ENCODE measurements at places on chromosomes 7 and 10. TPM values are rescaled to one million over a fixed set of nuclear protein-coding genes. Genes with fewer than 3 reads are reported as not detected.

GRCh38 chr10:14625192-14625631 lies 149.5 kb downstream of the FAM107B start:
- no peak overlapping the region for H3K4me3 ChIP-seq
- peak overlapping the region; percentile 92 for H3K27ac ChIP-seq
- no peaks in the 10 kb centered on the region for H3K36me3 ChIP-seq
- peak; percentile 58 for DNase-seq
- no peaks in the 10 kb centered on the region for H3K27me3 ChIP-seq

GRCh38 chr10:16049050-16049449 lies 188.7 kb upstream of the MINDY3 start:
- H3K27me3 ChIP-seq = no peaks in the 10 kb centered on the region
- no peak overlapping the region for H3K4me3 ChIP-seq
- H3K36me3 ChIP-seq = no peaks in the 10 kb centered on the region
- no peaks in the 10 kb centered on the region for H3K4me1 ChIP-seq

DNA sequence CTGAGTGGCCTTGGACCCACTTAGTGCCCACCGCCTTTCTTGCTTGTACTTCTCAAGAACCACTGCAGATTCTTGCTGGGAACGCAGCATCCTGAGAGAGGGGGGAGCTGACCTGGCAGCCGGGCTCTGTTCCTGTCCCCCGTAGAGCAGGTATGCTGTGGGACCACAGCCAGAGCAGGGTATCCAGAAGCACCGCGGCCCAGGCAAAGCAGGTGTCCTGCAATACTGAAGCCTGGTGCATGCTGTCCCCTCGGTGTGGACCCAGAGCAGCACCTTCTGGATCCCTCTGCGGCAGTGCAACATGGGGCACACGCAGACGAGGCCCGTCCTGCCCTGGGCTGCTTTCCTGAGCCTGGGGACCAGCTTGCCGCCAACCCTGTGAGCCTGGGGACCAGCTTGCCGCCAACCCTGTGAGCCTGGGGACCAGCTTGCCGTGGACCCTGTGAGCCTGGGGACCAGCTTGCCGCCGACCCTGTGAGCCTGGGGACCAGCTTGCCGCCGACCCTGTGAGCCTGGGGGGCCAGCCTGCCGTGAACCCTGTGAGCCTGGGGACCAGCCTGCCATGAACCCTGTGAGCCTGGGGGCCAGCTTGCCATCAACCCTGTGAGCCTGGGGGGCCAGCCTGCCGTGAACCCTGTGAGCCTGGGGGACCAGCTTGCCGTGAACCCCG lies 60.9 kb upstream of the ADGRA1 start:
- DNase-seq = no peak
- no peaks in the 10 kb centered on the region for H3K27me3 ChIP-seq
- no peak overlapping the region for H3K4me3 ChIP-seq
- no peaks in the 10 kb centered on the region for H3K36me3 ChIP-seq
- H3K4me1 ChIP-seq = no peaks in the 10 kb centered on the region

DNA sequence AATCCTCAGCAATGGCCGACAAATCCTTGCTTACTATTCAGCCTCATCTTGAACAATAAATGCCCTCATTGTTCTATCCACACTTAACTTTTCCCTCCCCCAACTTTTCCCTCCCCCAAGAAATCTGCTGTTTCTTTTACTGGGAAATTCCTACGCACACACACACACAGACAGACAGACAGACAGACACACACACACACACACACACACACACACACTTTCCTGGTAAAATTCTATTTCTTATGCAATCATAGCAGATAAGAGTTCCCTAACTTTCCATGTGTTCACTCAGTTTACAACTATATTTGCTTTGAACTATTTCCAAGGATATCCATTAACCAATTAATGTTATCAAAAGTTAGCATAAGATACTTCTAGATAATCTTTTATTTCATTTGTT lies 52.9 kb downstream of the RELN start:
- no peak for DNase-seq
- no peaks in the 10 kb centered on the region for H3K27me3 ChIP-seq
- H3K4me1 ChIP-seq = no peaks in the 10 kb centered on the region

DNA sequence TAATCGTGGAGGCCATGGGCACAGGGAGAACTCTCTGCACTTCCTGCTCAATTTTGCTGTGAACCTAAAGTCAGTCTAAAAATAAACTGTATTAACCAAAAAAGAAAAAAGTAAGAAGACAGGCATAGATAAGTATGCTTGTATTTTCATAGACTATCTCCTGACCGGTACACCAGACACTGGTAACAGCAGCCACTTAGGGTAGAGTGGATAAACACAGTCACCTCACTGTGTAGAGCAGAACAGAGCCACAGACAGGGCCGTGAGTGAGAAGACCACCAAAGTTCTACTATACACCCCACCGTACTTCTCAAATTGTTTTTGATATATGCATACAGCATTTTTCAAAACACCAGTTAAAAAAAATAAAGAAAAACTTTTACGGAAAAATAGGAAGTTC lies 25.0 kb downstream of the NUDCD3 start:
- no peak overlapping the region for H3K4me3 ChIP-seq
- H3K4me1 ChIP-seq = peaks cover 6% of the 10 kb centered on the region
- H3K27ac ChIP-seq = no peak overlapping the region
- H3K36me3 ChIP-seq = peaks cover 57% of the 10 kb centered on the region
- DNase-seq = no peak

The POM121 gene
- total RNA-seq = 45.3 TPM

The NUTM2E gene
- not detected for total RNA-seq

DNA sequence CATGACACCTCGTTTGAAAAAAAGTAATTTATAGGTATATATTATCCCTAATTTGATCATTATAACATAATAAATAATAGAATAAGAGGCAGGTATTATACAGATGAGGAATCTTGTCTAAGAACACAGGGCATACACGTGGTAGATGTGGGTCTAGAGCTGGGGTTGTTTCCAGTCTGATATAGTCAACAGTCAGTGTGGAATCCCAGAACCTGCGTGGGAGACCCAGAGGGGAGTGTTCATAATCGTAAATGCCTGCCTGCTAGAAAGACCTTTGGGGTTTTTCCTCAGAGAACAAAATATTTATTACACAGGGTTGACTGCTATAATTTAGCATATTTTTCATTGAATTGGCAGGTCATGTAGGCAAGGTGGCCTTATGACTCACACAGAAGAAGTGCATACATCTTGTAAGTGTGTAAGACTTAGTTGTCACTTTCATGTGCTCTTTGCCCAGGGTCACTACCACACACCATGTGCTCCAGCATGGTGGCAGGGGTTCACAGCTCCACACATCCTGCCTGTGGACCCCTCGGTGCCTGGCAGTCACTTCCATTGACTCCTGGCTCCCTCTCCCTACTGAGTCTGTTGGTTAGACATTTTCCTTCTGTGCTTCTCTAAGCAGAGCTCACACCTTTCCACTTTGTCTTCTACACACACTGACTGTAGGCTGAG lies 94.9 kb upstream of the IKZF1 start:
- H3K4me1 ChIP-seq = no peaks in the 10 kb centered on the region
- peak; percentile 16 for DNase-seq
- H3K4me3 ChIP-seq = no peak overlapping the region
- no peaks in the 10 kb centered on the region for H3K36me3 ChIP-seq

The PCLO gene
- 4.2 TPM for total RNA-seq

The LAMB4 gene
- not detected for total RNA-seq

- no peaks in the 10 kb centered on the region for H3K27me3 ChIP-seq
- H3K27ac ChIP-seq = no peak overlapping the region
- no peak overlapping the region for H3K4me3 ChIP-seq
- no peaks in the 10 kb centered on the region for H3K4me1 ChIP-seq
Measured at GRCh38 chr7:4093035-4093434, 589.1 kb upstream of the FOXK1 start.

- no peak overlapping the region for H3K4me3 ChIP-seq
- H3K4me1 ChIP-seq = no peaks in the 10 kb centered on the region
- no peak overlapping the region for H3K27ac ChIP-seq
- H3K27me3 ChIP-seq = no peaks in the 10 kb centered on the region
Measured at GRCh38 chr10:103584216-103585010, 90.9 kb downstream of the NEURL1 start.

DNA sequence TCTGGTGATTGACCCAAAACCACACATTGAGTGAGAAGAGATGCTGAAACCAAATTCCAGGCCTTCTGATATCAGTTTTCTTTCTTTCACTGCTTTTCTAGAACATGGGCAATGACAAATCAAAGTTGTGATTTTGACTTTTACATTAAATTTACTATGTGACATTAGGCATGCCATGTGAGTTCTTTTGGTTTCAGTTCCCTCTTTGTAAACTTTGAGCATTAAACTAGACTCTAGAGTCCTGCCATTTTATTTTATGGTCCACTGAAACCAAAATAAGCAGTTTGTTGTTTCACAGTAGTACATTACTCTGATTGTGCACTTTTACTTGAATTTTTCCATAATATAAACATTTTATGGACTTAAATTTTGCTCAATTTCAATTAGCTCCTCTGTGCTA lies 381.1 kb upstream of the SEMA3D start:
- DNase-seq = no peak
- H3K36me3 ChIP-seq = no peaks in the 10 kb centered on the region
- no peaks in the 10 kb centered on the region for H3K4me1 ChIP-seq

The DYNC1I1 gene
- total RNA-seq = 6.5 TPM

DNA sequence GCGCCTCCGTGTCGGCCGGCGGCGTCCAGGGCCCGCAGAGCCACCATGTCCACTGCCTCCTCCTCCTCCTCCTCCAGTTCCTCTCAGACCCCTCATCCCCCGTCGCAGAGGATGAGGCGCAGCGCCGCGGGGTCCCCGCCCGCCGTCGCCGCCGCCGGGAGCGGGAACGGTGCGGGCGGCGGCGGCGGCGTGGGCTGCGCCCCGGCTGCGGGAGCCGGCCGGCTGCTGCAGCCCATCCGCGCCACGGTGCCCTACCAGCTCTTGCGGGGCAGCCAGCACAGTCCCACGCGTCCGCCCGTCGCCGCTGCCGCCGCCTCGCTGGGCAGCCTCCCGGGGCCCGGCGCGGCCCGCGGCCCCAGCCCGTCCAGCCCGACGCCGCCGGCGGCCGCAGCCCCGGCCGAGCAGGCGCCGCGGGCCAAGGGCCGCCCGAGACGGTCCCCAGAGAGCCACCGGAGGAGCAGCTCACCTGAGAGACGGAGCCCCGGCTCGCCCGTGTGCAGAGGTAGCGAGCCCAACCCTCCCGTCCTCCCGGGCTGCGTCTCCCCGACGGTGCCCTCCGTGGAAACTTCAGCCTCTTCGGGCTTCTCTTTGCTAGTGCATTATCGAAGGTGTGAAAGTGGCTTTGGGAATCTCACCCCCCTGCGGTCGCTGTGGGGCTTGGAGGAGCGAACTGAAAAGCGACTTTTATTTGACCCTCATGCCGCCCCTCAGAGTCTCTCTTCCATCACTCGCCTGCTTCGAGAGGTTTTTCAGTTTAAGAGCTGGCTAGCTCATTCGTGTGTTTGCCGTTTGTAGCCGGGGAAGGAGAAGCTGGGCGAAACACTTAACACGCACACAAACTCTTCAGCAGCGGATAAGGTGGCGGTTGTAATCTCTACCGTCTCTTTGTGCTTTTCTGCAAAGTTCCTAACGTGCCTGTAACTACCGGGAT lies 975 bp downstream of the GLCCI1 start:
- H3K36me3 ChIP-seq = no peaks in the 10 kb centered on the region
- H3K27me3 ChIP-seq = no peaks in the 10 kb centered on the region
- peak overlapping the region; percentile 95 for H3K27ac ChIP-seq
- peak; percentile 83 for DNase-seq
- peak overlapping the region; percentile 89 for H3K4me3 ChIP-seq

- DNase-seq = no peak
- H3K4me3 ChIP-seq = no peak overlapping the region
- H3K27ac ChIP-seq = no peak overlapping the region
Measured at GRCh38 chr7:80954191-80954590, 35.3 kb upstream of the SEMA3C start.

DNA sequence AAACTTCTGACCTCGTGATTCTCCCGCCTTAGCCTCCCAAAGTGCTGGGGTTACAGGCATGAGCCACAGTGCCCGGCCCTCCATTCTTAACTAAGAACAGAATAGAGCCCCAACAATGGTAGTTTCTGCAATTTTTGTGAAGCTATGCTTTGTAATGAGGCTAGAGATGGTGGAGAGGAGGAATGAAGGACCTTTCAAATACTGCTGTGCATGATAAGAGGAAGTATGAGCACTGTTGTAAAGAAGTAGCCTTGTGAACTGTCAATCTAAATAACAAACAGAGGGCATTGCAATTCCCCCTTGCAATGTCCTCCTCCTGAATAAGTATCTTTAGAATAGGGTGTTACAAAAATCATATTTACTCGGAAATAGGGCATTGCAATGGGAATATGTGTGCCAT lies 70.2 kb downstream of the EVX1 start:
- no peak overlapping the region for H3K4me3 ChIP-seq
- H3K4me1 ChIP-seq = no peaks in the 10 kb centered on the region
- H3K27ac ChIP-seq = no peak overlapping the region
- DNase-seq = no peak
- H3K27me3 ChIP-seq = no peaks in the 10 kb centered on the region

The MSMB gene
- total RNA-seq = 2.9 TPM

- H3K27ac ChIP-seq = no peak overlapping the region
- H3K27me3 ChIP-seq = no peaks in the 10 kb centered on the region
- DNase-seq = no peak
- H3K4me3 ChIP-seq = no peak overlapping the region
- H3K36me3 ChIP-seq = no peaks in the 10 kb centered on the region
Measured at GRCh38 chr7:45606050-45606449, 31.9 kb downstream of the ADCY1 start.

DNA sequence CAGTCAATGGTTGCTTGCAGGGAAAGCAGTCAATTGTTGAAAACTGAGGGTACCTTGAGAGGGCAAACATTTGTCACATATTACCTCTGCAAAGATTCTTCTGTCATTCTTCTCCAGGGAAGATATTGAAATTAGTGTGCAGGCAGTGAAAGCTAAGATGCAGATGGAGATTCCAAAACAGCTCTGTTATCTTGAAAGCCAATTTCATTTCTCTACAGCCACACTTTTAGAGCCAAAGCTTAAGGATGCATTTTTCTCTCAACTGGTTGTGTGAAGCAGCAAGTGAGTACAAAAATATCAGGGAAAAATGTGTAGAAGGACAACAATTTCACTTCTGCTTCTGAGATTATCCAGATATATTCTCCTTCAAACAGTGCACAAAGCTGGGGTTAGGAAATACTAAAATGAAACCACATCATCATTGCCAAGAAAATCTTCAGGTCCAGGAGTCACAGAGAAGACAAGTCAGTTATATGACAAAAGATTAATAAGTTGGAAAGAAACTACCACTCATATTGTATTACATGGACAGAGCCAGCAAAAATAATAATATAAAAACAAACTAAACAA lies 16.3 kb downstream of the SGMS1 start:
- H3K36me3 ChIP-seq = no peaks in the 10 kb centered on the region
- no peak overlapping the region for H3K27ac ChIP-seq
- H3K4me3 ChIP-seq = no peak overlapping the region
- no peaks in the 10 kb centered on the region for H3K27me3 ChIP-seq
- no peak for DNase-seq

Measured in endodermal cell (in vitro differentiated cells).